ENCODE measurements at places on chromosomes 2 and 18.

DNA sequence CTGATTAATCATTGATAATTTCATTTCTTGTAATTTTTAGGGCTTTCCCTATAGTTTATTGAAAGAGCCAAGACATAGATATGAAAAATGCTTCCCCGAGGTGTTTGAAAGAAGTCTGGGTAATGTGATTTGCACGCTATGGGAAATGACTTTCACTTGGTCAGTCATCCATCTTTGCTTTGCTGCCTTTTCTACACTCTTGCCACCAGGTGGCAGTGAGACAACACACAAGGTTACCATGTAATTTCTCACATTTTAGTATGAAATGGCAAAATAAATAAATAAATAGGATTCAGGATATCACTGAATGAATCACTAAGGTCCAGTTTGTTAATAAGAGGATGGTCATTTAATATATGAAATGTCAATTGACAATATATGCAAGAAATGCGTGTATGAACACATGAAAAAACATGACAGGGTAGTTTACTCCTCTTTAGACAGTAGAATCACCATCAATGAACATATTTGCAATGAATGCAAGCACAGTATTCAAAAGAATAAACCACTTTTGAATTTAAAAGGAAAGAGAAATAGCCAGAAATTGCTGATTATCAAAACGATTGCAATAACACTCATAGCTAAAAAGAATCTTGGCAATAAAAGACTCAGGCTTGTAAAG is 52.2 kb upstream of the KCNH7 start:
- peak; percentile 9 for DNase-seq

DNA sequence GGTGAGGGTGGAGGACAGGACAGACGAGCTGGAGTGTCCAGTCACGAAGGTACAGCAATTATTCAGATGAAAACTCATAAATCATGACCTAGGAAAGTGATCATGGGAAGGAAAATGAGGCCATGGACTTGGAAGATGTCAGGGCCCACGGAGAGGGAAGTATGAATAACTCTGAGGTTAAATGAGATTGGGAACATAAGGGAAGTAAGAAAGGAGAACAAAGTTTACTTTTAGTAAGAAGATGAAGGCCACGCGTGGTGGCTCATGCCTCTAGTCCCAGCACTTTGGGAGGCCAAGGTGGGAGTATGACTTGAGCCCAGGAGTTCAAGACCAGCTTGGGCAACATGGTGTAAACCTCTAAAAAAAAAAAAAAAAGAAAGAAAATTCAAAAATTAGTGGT is 56.2 kb downstream of the AQP4 start:
- DNase-seq: no peak

DNA sequence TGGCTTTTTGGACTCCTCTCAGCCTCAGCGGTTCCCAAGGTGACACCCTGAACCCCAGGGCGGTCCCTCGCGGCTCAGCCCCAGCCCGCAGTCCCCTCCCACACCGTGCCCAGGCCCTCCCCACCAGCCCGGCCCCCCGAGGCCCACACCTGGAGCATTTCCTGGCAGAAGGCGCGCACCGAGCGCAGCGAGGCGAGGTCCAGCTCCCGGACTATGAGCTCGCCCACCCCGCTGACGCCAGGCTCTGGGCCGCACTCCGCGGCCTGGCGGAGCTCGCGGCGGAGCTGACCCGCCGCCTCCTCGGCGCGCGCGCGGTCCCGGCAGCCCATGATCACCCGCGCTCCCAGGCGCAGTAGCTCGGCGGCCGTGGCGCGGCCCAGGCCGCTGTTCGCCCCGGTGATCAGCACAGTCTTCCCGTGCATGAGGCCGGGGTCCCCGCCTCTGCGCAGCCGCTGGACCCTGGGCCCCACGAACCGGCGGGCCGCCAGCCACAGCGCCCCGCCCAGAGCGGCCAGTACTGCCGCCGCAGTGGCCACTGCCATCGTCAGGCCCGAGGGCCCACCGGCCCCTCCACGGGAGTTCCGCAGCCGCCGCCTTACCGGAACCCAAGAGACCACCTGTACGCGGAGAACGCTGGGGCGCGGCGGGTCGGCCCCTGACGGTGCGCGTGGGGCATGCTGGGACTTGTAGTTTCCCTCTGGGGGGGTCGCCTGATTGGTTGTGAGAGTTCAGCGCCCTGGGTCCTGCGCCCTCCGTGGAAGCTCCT is at the start of gene RDH14:
Gene RDH14, minus strand, starts transcription at position 623 of the 766 bp plus-strand sequence. Its CDS starts 81 bp downstream, at position 542.
- peak; percentile 96 for DNase-seq

GRCh38 chr2:211035548-211036185 is 479.3 kb downstream of the CPS1 start:
- DNase-seq: no peak

DNA sequence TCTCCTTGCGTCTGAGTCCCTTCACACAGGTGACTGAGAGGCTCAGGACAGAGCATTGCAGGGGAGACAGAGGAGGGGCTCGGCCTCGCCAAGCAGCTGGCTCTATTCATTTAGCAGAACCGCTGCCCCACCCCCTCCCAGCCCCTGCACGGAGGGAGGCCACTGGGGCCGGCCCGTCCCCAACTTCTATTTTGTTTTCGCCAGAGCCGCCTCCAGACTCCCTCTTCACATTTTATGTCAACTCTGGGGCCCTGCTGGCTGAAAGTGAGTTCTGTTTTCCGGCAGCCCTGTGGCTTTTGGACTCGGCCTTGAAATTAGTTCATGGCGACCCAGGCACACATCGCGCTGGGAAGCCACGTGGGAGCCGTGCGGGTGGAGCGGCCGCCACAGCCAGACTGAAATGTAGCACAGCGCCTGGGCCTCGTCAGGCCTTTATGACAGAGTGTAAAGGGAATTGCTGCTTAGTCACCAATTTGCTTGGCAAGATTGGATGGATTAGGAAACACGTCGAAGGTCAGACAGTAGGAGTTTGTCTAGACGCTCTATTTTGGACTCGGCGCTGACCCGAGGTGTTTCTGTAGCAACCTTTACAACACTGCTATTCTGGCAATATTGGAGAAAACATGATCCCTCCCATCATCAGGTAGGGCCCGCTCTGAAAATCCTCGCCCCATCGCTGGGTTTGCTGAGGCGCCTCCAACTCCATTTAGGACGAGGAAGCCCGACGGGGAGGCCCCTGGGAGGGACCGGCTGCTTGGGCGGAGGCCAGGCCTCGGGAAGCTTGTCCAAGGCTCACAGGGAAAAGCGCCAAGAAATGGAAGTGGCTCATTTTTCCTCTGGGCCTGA is 90.7 kb upstream of the CTDP1 start:
- peak; percentile 26 for DNase-seq

GRCh38 chr2:212928681-212929080 is 222.7 kb downstream of the IKZF2 start:
- DNase-seq: no peak

- no peak for DNase-seq
These were observed 526.6 kb upstream of the PKDCC start for GRCh38 chr2:41521211-41521610.

- DNase-seq: no peak
These were observed 104.2 kb upstream of the PID1 start for GRCh38 chr2:229375251-229375650.

- DNase-seq: peak; percentile 80
These were observed 91.2 kb downstream of the SMAD7 start for GRCh38 chr18:48859311-48860268.

GRCh38 chr18:48045744-48046143 is 115.3 kb upstream of the SMAD2 start:
- DNase-seq: no peak

DNA sequence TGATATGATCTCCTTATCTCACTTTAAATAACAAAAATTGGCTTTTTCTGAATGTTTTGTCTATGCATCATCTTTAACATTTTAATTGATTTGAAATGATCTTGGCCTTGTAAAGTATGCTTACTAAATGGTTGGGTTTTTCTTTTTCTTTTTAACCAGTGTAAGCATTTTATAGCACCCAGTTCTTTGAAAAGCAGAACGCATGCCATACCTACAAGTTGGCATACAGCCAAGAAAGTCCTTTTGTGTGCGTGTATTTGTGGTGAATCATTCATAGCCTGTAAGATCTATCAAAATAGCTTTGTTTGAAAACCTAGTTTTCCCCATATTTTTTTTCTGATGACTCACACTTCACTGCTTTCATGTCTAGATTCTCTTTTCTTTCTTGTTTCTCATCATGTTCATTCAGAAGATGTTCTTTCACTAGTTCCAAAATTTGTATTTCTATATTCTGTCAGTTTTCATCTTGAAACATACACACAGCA is 4.1 kb upstream of the VRK2 start:
- no peak for DNase-seq

- DNase-seq: no peak
These were observed 82.6 kb upstream of the FRZB start for GRCh38 chr2:182949052-182949451.

- DNase-seq: no peak
These were observed 2.6 kb upstream of the FZD5 start for GRCh38 chr2:207772081-207772843.

DNA sequence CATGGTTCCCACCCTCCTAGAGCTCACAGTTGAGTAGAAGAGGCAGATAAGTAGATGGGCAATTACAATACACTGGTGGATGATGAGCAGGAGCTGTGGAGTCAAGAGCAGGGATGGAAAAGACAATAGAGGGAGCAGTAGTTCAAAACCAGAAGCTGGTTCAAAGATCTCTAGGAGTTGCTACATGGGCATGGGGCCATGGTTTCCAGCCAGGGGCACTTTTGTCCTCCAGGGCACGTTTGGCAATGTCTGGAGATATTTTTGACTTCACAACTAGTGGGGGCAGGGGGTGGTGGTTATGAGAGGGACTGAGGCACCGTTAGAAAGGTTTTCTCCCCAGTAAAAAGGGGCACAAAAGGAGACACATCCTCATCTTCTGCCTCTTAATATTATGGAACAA is 236.0 kb downstream of the DYSF start:
- DNase-seq: no peak

GRCh38 chr2:3025261-3025660 is 352.4 kb downstream of the EIPR1 start:
- no peak for DNase-seq

DNA sequence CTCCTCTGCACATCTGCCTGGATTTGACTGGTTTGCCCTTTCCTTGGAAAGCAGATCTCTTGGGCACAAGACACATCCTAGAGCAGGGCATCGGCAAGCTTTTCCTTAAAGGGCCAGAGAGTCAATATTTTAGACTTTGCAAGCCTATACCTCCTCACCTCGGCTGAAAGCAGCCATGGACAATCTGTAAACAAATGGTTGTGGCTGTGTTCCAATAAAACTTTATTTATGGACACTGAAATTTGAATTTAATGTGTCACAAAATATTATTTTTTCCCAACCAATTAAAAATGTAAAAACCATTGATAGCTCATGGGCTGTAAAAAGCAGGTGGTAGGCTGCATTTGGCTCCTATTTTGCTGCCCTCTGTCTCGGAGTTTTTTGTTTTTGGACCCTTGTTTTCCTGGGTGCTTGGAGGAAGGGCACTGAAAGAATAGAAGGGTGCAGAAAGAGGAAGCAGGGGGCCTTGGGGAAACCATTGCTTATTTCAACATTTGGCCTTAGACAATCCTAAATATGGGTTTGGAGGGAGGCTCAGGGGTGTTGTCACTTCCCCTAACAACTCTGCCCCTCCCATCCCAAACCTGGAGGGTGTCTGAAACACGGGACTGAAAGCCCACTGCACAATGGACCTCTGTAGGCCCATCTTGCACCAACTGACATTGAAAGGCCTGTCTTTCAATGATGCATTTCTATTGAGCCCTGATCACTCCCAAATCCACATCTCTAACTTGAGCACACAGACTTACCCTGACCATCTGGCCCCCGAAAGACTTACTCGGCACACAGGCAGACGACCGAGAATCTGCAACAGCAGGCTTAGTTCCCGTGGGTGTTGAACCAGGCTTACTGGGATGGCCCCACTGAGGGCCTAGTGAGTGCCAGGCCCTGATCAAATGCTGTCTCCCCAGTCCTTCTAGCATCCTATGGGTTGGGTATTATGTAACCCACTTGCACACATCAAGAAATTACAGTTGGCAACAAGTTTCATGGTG is 7.1 kb upstream of the ZFP36L2 start:
- DNase-seq: no peak

DNA sequence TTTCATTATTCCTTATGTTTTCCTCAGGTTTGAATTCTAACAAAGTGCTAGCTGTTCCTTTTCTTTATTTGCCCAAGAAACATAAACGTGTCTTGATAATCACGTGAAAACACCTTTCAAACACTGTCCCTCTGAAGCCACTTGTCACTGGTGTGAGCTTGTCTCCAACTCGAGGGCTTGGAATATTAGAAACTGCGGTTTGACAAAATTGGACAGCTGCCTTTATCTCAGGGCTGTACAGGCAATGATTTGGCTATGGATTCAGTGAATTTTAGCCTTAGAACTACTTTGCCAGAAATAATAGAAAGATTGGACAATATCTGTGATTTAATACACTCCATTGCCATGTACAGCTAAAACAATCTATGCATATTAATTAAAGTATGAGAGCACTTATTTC is 763.0 kb upstream of the ACVR2A start:
- no peak for DNase-seq

- DNase-seq: no peak
These were observed 28.0 kb upstream of the BARD1 start for GRCh38 chr2:214837466-214837865.
